ENCODE measurements at places on chromosomes 11 and 22. TPM values are rescaled to one million over a fixed set of nuclear protein-coding genes. Genes with fewer than 3 reads are reported as not detected.

Gene SLC43A1
- 18.0 TPM for total RNA-seq

Gene FAM180B
- total RNA-seq, result 0.12 TPM

Gene MCHR1
- 0.50 TPM for total RNA-seq

Gene FGF3
- not detected for total RNA-seq

Gene FERMT3
- total RNA-seq, result 3.2 TPM

Gene PIH1D2
- total RNA-seq, result 2.2 TPM

Gene ABTB2
- total RNA-seq, result 2.8 TPM

Gene P2RY2
- total RNA-seq, result under 0.01 TPM

Gene TRPM5
- not detected for total RNA-seq

Gene DUSP8
- 0.44 TPM for total RNA-seq

Gene PSMD13
- 118 TPM for total RNA-seq

Gene SYT8
- total RNA-seq, result not detected

Gene POU2AF3
- total RNA-seq, result 0.12 TPM

Gene KCNJ1
- under 0.01 TPM for total RNA-seq

Gene OR5D13
- not detected for total RNA-seq

Gene CTTN
- 530 TPM for total RNA-seq

Gene CARD18
- not detected for total RNA-seq

Gene MRE11
- 11.4 TPM for total RNA-seq

Gene OR51B5
- not detected for total RNA-seq

Gene TESMIN
- total RNA-seq, result 0.87 TPM

Measured in uterine smooth muscle cell (primary cell).